ENCODE measurements at places on chromosomes 12 and 14.

- no peak for DNase-seq
Measured at GRCh38 chr14:58145936-58146335, 6.1 kb downstream of the ARMH4 start.

GRCh38 chr12:26092346-26093105 is 32.3 kb downstream of the BHLHE41 start:
- no peak for DNase-seq

GRCh38 chr12:66624806-66625205 is 54.1 kb downstream of the GRIP1 start:
- DNase-seq = no peak

- peak; percentile 59 for DNase-seq
Measured at GRCh38 chr12:857611-858010, 91.9 kb downstream of the RAD52 start.

GRCh38 chr14:56133547-56133946 is 15.3 kb downstream of the PELI2 start:
- DNase-seq = no peak

GRCh38 chr12:76274420-76275083 is 73.7 kb downstream of the BBS10 start:
- DNase-seq = no peak

DNA sequence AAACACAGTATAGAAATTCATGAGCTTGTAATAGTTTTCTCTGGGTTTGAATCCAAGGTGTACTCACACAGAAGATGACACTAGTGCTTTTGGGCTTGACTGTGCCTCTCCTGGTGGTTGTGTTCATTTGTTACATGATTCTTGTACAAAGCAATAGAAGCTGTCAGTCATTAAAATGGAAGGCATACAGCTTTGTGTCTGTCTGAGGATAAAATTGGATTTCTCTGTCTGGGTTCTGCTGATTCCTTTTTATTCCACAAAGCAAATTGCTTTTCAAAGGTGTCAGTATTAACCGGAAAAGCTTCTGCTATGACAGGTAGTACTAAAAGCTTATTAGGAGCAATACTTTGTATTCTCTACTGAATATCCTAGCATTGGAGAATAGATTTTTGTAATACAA is 361.2 kb downstream of the SLC6A15 start:
- no peak for DNase-seq

- DNase-seq = no peak
Measured at GRCh38 chr12:58801986-58802385, 118.3 kb downstream of the LRIG3 start.

DNA sequence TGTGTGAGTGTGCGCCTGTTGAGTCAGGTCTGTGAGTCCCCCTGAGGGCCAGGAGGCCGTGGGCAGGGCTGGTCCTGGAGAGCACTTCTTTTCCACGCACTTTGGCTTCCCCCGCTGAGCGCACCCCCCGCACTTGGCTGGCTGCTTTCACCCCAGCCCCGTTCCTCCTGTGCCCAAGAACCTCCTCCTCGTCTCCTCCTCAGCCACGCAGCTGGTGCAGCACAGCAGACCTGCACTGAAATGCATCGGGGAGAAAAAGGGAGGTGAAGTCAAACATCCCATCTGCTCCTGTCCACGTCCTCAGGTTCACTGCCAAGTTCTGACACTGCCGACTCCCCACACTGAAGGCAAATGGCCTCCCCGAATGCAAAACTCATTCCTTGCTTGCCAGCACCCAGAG is 362.7 kb upstream of the SFSWAP start:
- DNase-seq = no peak

DNA sequence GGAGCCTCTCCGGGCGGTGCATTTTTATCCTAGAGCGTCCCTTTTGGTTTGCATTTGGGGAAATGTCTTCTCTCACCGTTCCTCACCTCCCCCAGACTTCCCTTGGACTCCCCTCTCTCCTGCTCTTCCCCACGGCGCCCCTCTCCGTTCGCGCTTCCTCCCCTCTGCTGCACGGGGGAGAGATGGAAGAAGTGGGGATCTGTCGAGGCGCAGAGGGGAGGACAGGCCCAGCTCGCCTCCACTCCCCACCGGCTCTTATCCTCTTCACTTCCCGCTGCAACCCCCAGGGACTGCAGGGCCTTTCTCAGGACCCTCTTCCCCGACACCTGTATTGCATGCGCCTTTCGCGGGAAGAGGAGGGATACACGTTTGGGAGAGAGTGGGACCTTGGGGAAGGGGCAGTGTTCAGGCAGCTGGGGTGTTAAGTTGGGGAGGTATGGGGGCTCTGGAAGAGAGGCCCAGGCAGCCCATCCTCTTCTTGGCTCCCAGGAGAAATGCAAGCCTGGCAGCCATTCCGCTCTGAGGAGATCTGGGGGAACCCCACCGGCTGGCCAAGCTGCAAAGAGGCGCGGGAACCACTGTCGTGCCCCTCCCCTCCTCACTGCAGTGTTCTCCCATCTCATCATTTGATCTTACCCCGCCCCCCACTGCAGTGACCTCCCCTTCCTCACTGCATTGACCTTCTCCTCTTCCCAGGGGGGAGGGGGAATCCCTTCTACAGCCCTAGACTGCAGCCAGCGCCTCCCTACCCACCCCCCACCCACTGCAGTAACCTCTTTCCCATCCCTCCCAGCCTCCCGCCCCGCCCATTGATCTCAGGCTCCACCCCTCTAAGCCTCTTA is 788 bp downstream of the ENO2 start:
- DNase-seq = peak; percentile 22

GRCh38 chr14:103808403-103809001 is 38.9 kb downstream of the PPP1R13B start:
- peak; percentile 29 for DNase-seq

GRCh38 chr14:104717646-104718045 is 6.4 kb upstream of the ADSS1 start:
- DNase-seq = no peak

DNA sequence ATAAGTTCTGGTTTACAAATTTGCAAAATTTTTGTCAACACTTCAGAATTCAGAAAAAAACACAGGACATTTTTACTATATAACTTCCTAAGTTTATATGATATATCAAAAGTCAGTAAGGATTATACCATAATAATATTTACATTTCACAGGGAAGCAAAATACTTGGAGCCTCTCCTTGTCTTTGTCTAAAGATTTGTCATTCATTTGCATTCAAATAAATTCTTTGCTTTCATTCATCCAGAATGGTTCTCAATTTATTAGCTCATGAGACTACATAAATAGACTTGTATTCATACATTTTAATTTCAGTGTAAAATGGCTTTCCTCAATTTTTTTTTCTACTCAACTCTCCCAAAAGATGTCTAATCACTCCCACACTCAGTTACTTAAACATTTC is 96.4 kb downstream of the SLC38A6 start:
- no peak for DNase-seq

- DNase-seq = no peak
Measured at GRCh38 chr12:75674393-75674792, 163.0 kb upstream of the KRR1 start.

DNA sequence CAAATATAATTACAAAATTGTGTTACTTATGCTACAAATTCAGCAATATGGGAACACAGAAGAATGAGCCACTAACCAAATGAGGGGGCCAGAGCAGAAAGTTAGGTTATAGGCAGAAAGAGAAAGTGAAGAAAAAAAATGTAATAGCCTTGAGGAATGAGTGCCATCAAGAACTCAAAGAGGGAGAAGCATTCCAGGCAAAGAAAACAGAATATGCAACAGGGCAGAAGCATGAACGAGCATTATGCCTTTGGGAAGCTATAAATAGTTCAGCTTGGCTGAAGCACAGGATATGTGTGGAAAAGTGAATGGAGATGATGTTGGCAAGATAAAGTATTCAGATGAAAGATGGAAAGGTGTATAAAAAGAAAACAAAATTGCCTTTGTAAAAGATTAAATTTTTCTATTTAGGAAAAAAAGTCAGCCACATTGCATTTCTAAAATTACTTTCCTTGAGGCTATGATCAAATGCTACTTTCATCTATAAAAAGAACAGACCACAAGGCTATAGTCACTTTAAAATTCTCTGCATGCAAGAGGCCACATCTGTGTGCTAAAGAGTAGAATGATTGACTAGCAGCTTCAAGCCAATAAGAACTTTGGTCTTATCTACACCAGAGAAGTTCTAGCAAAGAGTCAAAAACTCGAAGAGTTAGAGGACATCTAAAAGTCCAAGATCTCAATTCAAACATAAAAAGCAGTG is 193.6 kb upstream of the GARIN6 start:
- no peak for DNase-seq

DNA sequence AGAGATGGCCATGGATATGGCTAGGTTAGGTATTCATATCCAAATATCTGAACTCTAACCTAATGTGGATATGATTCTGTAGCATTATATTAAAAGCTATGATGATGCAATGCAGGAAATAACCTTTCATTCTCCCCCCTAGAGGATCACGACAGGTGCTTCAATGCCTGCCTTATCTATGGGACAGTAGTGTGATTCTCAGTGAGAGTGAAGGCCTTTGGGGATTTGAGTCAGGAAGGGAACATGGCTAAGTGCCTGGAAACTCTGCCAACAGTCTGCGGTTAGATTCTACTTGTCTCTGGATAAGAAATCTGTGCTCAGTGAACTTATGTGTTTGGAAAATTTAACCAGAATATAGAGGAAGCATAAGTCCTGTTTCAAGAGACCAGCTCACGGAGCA is 81.8 kb downstream of the SLC38A1 start:
- no peak for DNase-seq

- no peak for DNase-seq
Measured at GRCh38 chr12:105805730-105806399, 332.9 kb downstream of the NUAK1 start.

GRCh38 chr12:3730111-3730510 is 22.8 kb downstream of the CRACR2A start:
- DNase-seq = no peak

DNA sequence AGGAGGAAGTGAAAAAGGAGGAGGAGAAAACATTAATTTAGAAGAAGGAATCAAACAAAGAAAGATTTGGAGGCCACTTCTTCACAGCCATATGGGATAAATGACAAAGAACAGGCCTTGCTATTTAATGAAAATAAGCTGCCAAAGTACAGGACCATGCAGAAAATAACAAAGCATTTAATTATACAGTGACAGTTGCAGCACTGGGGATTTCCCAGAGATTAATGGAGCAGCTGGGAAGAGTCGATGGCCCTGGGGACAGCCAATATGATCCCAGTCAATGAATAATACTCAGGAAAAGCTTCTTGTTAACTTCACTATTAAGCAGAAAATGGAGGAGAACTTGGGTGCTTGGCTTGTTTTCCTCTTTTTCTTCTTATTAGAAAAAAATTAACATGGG is 34.6 kb downstream of the RERG start:
- no peak for DNase-seq

DNA sequence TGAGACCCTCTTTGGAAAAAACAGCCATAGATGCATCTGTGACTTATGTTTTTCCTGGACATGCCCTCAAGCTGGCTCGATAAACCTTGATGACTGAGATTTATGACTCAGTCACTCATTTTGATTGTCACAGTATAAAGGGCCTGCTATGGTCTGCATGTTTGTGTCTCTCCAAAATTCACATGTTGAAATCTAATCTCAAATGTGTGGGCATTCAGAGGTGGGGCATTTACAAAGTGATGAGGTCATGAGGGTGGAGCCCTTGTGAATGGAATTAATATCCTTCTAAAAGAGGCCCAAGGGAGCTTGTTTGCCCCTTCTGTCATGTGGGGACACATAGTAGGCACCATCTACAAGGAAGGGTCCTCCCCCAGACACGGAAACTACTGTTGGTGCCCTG is 372.9 kb downstream of the APAF1 start:
- no peak for DNase-seq

- DNase-seq = no peak
Measured at GRCh38 chr12:11681207-11681606, 31.7 kb downstream of the ETV6 start.

- no peak for DNase-seq
Measured at GRCh38 chr14:102770147-102771123, 6.8 kb upstream of the TRAF3 start.

DNA sequence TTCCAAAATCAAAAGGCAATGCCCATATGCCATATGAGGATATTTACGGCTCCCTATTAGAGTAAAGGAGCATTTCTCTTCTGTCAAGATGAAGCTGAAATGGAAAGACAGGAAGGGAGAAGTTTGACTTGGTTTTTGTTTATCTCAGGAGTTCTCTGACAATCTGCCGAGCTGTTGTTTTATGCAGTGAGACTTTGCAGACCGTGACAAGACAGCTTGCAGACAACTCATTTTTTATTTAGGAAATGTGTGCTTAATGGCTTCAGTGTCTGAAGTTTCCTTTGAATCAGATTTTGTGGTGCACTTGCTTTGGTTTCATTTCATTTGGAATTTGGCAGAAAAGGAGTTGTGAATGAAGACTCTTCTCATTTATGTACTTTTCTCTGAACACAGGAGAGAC is 145.4 kb downstream of the C12orf50 start:
- no peak for DNase-seq

GRCh38 chr12:62632411-62632918 is 165.8 kb downstream of the MON2 start:
- DNase-seq = no peak

- no peak for DNase-seq
Measured at GRCh38 chr12:27965966-27966365, 6.6 kb downstream of the PTHLH start.

GRCh38 chr14:30620178-30620577 is 1.9 kb upstream of the SCFD1 start:
- no peak for DNase-seq

- DNase-seq = no peak
Measured at GRCh38 chr14:72515779-72516770, 377.8 kb downstream of the DPF3 start.

GRCh38 chr12:49507139-49507538 is 31.7 kb upstream of the KCNH3 start:
- no peak for DNase-seq

GRCh38 chr12:105721051-105721825 is 390.7 kb downstream of the C12orf75 start:
- no peak for DNase-seq

DNA sequence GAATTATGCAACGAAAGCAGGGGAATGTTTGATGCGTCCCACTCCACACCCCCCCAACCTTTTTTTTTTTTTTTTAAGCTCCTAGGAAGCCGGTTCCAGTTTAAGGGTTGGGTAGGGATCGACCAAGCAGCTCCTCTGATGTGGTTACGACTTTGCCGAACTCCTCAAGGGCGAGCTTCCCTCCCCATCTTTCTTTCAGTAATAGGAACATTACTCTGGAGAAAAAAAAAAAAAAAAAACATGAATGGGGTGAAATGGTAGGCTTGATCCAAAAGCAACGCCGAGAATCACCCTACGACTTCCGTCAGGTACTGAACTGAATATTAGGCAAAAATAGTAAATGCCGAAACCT is 9.6 kb downstream of the BMP4 start:
- DNase-seq = no peak

DNA sequence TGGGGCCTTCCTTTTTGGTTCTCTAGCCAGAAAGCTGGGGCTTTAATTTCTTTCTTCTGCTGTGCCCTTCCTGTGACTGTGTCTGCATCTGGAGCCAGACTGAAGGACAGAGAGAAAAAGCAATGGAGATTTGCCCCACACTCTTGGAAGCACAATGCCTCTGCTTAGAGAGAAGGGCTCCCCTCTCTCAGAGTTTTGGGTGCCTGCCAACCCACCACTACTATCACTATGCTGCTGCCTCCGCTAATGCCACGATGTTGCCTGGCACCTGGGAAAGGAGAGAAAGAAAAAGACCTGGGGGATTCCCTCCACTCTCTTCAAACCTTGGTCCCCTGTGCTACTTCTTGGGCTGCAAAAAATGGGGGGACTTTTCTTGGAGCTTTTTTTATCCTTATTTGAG is 52.6 kb downstream of the TMEM260 start:
- DNase-seq = no peak

All from anterior cingulate cortex (tissue), 58 donors.